Kasumi-1 (cell line): ENCODE measurements at places on chromosomes 16 and 17.

DNA sequence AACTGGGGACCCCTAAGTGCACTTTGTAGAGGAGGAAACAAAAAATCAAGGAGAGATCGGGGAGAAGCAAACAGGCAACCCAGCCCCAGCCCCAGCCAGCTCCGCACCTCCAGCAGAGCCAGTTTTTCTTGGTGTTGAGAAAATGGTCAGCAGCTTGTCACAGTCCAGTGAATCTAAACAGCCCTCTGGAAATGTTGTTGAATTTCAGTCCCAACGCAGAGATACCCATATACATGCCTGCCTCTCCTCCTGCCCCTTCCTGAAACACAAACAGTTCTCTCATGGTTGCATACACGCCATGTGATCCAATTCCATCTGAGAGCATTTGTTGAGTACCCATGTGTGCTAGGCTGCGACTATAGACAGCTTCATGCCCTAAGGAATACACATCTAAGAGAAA, 42.4 kb upstream of the LHX1 start:
- no peak for DNase-seq

GRCh38 chr16:1823821-1824220, 2.8 kb downstream of the HAGH start:
- DNase-seq, result peak; percentile 52

DNA sequence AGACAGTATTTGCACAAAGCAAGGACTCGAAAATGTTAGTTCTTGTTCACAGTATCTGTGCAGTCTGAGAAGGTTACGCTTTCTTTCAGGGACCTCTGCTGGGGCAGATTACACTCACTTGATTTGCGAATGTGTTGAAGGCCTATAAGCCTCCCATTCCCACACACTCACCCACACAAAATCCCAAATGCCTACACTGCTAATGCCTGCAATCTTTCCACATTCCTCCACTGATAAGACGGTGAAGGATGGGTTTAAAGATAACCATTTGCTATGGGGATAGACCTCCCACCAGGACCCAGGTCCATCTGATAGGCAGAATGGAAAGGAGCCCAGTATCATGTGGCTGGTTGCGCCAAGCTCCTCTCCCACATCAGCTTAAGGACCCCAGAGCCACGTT, 394.9 kb upstream of the SALL1 start:
- DNase-seq, result no peak

DNA sequence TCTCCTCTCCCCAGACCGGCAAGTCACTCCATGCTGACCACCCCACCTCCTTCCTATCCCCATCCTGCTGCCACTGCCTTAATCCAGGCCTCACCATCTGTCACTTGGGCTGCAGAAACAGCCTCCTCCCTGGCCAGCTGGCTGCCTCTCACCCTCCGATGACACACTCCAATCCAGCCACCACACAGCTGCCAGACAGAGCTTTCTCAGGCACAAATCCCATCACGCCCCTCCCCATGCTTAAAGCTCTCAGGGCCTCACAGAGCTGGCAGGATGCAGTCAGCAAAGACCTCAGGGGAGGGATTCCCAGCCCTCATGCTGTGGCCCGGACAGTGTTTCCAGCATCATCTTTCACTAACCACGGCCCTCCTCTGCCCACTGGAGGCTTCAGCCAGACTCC, 13.7 kb downstream of the CAMKK1 start:
- no peak for DNase-seq

- peak; percentile 37 for DNase-seq
These were observed 668 bp downstream of the USP36 start for GRCh38 chr17:78839762-78840529.

- no peak for DNase-seq
These were observed 20.3 kb upstream of the GLIS2 start for GRCh38 chr16:4295581-4295980.

GRCh38 chr17:71251951-71252350, 868.9 kb upstream of the SOX9 start:
- no peak for DNase-seq

DNA sequence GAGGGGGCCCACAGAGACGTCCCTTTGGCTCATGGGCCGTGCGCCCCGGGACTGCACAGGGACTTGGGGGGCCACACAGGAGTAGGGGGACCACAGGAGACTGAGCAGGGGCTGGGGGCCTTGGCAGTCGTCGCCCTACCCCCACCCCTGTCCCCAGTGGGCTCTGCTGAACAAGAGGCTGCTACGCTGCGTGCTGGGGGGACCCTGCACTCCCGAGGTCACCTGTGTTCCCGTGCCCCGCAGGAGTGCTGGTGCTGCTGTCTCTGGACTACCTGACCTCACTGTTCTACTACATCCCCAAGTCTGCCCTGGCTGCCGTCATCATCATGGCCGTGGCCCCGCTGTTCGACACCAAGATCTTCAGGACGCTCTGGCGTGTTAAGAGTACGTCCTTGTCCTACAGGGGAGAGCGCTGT, 14.4 kb upstream of the RNF213 start:
- DNase-seq, result no peak

GRCh38 chr17:8430966-8431365, 4.7 kb upstream of the NDEL1 start:
- DNase-seq, result no peak

- DNase-seq, result no peak
These were observed 6.1 kb downstream of the CA7 start for GRCh38 chr16:66850115-66850815.

- DNase-seq, result no peak
These were observed 41.3 kb downstream of the TMEM100 start for GRCh38 chr17:55681342-55681700.

GRCh38 chr17:46270032-46270431, 24.9 kb upstream of the LRRC37A start:
- DNase-seq, result no peak

DNA sequence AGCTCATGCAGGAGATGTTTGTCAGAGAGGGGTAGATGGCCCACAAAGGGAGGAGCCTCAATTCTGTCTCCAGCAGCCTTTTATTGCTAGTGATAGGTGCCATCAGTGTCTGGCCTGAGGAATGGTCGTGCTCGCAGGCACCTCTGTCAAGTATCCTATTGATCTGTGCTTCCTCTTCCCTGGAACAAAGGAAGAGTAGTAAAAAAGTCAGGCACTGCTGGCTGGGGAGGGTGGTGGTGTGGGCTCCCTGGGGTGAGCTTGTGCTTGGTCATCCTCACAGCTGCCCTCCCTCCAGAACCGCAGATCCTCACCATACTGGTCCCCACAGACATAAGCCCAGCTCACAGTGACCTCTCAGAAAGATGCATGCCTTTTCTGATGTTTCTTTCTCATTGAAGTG, 15.0 kb upstream of the SALL1 start:
- DNase-seq, result no peak

- peak; percentile 40 for DNase-seq
These were observed 18.8 kb downstream of the NCBP3 start for GRCh38 chr17:3827124-3827773.

GRCh38 chr16:26762594-26762993, 304.1 kb upstream of the C16orf82 start:
- no peak for DNase-seq

DNA sequence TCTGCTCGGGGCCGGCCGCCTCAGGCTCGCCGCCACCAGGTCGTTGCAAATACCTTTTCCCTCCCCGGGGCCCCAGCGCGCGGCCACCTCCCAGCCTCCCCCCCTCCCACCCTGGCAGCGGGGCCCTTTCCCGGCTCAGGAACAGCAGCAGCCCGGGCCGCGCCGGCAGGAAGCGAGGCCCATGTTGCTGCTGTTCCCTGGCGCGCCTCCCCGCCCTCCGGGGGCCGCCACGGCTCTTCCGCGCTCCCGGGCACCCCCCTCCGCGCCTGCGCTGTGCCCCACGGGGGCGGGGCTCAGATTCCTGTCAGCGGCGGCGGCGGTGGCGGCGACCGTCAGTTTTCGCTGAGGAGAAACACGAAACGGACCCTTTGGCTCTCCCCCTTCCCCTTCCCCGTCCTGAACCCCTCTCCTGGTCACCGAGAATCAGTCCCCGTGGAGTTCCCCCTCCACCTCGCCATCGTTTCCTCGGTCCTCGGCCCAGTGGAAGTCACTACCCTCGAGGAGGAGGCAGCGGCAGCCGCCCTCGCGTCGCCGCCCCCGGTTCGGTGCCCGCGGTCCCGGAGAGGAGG, at the start of gene NFAT5:
Gene NFAT5, plus strand, starts transcription at position 296 of the 569 bp plus-strand sequence. CDS start 336 bp downstream, outside the sequence.
- peak; percentile 87 for DNase-seq

- peak; percentile 2 for DNase-seq
These were observed 1.6 kb upstream of the KCNJ12 start for GRCh38 chr17:21374441-21375161.

GRCh38 chr16:22864375-22864774, 50.4 kb downstream of the HS3ST2 start:
- DNase-seq, result no peak

DNA sequence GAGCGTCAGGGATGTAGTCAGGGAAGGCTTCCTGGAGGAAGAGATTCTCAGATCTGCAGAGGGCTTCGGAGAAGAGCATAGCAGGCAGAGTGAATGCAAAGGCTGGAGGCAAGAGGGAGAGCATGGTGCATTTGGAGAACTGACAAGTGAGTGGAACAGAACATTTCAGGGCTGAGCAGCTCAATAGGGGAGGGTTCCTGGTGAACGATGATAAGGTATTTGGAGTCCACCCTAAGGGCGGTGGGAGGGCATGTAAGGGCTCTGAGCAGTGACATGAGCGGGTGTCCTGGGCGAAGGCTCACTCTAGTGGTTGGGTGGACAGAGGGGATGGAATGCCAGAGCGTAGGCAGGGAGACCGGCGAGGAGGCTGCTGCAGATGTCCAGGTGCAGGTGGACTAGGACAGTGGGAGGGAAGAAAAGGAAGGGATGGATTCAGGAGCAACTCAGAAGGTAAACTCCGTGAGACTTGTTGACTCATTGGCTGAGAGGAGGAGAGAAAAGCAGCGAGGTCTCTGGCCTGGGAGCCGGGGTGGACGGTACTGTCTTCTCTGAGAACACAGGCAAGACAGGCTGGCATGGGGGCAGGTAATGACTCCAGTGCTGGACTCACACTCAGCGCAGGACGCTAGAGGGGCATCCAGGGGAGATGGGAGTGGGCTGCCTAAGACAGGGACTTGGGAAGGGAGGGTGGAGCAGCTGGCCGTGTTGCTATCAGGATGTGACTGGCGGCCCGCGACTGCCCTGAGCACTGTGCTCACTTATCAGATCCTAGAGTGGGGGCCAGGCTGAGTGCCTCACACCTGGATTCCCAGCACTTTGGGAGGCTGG, 1.4 kb upstream of the PITPNA start:
- DNase-seq, result no peak

DNA sequence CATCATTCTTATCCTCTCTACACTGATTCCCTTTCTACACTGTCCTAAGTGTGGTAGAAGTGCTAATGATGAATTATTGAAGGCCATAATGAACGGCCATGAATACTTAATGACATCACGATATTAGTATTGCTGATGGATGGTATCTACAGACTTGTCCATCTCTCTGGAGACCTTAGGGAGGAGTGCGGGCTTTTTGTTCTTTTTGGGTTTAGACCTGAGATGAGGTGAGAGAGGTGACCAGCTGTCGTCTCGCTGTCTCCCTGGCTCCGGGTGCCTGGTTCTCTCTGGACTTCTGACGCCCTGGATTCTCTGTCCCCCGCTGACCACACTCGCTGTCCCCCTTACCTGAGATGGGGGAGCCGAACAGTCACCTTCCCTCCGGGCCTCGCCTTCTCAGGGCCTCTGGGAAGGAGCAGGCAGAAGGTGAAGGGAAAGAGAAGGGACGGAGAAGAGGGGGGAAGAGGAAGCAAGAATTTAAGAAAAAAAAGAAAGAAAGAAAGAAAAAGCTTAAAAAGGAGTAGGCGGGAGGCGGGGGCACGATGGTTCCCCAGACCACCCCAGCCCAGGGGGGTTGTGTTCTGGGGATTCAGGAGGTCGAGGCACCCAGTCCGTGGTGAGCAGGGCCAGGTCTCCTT, 17.1 kb downstream of the SGCA start:
- no peak for DNase-seq

DNA sequence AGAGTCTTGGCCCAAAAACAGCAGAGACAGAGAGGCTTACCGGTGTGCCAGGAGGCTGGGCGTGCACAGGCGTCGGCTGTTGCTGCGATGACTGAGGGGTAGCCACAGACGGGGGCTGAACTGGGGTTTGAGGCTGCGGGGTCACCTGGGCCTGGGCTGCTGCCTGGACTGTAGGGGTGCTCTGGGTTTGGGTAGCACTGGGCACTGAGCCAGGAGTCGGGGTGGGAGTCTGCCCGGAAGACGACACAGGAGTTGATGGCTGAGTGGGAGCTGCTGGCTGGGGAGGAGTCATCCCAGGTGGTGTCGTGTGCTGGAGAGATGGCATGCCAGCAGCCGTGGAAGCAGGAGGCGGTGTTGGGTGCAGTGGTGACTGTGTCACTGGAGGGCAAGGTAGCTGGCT, 53.2 kb upstream of the TRAP1 start:
- no peak for DNase-seq

- DNase-seq, result no peak
These were observed 6.5 kb downstream of the SLC5A11 start for GRCh38 chr16:24852281-24852721.

DNA sequence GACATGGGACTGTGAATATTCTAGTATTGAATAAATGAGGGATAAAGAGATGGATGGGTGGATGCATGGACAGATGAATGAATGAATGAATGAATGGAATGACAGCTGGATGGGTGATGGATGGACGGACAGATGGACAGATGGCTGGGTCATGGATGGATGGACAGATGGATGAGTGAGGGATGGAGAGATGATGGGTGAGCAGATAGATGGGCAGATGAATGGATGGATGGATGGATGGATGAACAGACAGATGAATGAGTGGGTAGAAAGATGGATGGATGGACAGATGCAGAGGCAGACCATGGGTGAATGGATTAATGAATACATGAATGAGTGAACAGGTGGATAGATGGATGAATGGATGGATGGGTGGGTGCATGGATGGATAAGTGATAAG, 96.7 kb downstream of the MYH11 start:
- DNase-seq, result no peak

DNA sequence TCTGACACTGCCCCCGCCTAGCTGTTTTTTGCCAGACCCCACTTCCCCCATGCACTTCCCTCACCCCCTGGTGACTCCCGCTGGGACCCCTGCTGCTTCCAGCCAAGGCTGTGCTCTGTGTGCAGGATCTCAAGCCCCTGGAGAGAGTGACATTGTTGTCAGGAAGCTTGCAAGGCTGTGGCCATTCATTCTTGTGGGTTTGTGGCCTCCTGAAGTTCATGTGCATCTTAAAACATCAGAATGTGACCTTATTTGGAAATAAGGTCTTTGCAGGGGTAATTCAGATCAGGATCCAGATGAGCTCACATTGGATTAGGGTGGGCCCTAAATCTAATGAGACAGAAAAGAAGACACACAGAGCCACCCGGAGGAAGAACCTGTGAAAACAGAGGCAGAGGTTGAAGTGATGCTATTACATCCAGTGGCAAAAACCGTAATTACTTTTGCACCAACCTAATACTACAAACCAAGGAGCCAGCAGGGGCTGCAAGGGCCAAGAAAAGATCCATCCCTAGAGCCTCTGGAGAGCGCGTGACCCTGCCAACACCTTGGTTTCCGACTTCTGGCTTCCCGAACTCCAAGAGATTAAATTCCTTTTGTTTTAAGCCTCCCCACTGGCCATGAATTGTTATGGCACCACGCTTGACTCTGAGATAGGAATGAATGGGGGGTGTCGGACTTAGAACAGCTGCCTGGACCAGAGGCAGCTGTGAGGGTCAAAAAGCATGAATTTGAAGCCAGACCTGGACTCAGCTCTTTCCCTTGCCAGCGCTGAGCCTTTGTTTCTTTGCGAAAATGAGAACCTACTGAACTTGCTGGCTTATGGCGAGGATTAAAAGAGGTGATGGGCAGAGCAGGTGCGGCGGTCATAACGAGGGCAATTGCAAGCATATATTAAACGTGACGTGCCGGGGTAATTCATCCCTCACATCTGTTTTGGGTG, 75.5 kb downstream of the BMERB1 start:
- DNase-seq, result no peak
